CD4-positive, alpha-beta T cell treated with Interleukin-6 for 4 hours (primary cell): ENCODE measurements at places on chromosomes 13 and 19.

DNA sequence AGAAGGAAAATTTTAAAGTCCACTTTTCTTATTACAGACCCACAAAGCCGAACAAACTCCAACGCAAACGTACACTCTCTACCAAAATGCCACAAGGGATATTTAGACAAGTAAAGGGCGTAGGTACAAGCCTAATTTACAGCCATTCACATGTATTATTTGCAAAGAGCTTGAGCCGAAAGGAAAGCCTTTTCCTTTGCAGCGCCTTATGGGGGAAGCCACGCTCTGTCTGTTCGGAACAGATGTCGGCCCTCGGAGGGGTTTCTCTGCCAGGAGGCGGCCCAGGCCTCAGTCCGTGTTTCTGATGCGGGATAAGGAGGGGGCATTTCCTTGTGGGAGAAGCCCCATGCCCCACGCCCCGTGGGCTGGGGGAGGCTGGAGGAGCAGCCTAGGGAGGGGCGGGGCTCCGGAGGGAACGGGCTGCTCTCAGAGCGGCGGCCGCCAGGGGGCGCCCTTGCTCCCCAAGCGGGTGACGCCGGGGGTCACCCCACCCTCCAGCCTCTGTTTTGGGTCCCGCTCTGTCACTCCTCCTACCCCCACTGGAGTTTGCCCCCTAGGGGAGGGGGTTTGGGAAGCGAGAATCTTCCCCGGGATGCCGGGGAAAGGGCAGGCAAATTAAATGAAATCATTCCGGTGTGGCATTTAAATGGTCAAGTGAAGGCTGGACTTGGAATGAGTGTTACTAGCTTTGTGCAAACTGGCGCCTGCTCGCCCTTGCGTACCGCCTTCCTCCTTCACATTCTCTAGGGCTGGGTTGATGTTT is 2.9 kb downstream of the HTR2A start:
- DNase-seq: peak; percentile 70

- DNase-seq: no peak
Observed at GRCh38 chr19:38690832-38691231, 43.4 kb downstream of the ACTN4 start.

DNA sequence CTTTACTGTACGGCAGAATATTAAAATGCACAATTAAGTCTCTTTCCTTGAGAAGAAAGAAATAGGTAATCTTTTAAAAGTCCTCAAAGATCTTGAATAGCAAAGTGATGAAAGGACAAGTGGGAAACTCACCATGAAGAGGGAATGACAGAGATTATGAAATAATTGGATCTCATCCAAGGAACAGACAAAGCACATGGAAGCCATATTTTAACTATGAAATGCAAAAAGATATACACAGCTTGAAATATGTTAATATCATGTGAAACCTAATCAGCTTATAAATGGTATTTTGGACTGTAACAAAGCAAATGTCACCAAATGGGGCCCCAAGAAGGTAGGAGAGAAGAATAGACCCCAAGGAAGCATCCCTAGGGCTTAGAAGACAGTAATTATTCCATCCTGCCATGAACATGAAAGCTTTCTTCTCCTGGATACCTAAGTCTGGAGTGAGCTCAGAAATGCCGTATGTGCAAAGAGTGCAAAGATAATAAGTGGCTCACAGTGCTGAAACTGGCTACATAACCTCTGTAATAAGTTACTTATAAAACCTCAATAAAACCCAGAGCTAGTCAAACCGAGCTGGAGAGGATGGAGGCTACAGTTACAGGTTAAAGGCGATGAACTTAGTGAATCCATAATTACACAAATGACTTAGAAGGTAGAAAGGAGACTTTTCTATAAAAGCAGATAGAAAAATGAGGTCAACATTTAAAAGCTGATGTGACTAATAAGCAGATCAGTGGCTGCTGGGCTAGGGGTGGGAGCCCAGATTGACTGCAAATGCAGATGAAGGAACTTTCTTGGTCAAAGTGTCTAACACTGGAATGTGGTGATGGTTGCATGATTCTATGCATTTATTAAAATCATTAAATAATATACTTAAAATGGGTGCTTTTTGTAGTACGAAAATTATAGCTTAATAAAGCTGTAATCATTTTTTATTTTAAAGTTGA is 34.4 kb downstream of the DCLK1 start:
- DNase-seq: no peak

DNA sequence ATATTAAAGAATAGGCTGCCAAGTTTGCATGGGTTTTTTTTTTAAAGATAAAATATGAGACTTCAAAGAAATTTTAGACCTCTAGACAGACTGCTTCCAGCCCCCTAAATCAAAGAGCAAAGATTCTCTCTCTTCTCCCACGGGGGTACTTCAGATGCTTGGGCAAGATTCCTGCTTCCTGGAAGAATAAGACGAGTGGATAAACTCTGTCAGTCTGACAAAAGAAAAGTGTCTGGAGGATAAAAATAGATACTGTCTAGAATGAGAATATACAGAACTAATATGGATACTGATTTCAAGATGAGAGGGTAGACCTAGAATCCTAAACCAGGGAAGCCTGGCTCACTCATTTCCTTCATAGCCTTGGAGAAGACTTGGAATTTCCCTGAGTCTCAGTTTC is 435.1 kb downstream of the FOXO1 start:
- DNase-seq: no peak

DNA sequence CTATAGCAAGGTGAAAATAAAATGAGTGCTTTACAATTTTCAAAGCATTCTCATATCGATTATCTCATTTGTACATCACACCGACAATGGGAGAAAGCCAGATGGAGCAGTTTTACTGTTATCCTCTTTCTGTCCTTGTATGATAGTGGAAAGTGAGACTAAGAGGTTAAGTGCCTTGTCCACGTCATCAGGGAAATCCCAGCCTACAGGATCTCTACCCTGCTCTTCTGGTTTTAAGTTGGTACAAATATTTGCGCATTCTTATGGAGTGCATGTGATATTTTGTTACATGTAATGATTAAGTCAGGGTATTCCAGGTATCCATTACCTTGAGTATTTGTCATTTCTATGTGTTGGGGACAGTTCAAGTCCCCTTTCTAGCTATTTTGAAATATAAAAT is 12.4 kb upstream of the ENOX1 start:
- DNase-seq: no peak

DNA sequence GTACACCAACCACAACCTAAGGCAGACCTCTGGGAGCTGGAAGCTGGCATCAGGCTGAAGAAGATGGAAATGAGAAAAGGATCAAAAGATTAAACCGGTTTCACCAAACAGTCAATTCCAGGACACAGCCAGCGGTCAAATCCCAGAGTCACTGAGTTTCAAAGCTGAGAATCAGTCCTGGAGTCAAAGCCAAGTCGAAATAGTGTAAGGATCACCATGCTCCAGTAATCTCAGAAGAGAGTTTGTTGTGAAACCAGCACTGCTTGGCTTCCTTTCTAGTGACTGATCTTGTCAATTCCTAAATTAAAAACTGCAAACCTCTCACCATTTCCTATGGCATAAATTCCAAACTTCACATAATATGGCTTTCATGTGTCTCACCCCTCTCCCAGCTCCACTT is 198.8 kb downstream of the GPC6 start:
- no peak for DNase-seq

- DNase-seq: no peak
Observed at GRCh38 chr13:30256713-30257467, 50.5 kb downstream of the KATNAL1 start.

- DNase-seq: no peak
Observed at GRCh38 chr13:53058065-53058679, 29.6 kb downstream of the OLFM4 start.

DNA sequence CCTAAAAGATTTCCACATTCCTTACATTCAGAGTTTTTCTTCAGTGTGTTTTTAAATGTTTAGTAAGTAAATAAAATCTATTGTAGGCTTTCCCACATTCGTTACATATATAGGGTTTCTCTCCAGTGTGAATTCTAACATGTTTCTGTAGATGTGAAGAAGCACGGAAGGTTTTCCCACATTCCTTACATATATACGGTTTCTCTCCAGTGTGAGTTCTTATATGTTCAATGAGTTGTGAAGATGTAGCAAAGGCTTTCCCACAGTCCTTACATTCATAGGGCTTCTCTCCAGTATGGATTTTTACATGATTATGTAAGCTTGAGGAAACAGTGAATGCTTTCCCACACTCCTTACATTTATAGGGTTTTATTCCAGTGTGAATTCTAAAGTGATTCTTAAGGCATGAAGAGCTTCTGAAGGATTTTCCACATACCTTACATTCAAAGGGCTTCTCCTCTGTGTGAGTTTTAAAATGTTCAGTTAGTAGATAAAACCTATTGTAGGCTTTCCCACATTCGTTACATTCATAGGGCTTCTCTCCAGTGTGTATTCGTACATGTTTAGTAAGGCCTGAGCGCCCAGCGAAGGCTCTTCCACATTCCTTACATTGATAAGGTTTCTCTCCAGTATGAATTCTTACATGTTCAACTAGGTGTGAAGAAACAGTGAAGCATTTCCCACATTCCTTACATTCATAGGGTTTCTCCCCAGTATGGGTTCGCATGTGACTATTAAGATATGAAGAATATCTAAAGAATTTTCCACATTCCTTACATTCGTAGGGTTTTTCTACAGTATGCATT is 18.2 kb downstream of the ZNF121 start:
- no peak for DNase-seq

- no peak for DNase-seq
Observed at GRCh38 chr13:25679159-25679558, 307.4 kb downstream of the ATP8A2 start.

- no peak for DNase-seq
Observed at GRCh38 chr13:35593651-35594050, 117.2 kb upstream of the MAB21L1 start.

DNA sequence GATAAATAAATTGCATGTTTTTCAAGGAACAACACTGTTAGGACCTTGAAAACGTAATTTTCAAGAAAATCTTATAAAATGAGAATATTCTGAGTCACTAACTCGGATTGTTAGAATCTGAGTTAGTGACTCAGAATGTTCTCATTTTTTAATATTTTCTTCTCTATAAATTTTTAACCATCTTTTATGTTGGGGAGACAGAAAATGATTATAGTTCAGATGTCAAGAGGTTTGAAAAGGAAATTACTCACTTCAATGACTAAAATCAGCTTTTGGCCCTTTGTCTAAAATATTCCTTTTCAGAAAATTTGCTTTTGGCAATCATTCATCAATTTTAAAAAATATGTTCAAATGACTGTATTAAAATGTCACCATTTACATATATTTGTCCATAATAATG is 264.2 kb upstream of the EDNRB start:
- DNase-seq: no peak

GRCh38 chr13:35598790-35599369 is 122.4 kb upstream of the MAB21L1 start:
- DNase-seq: no peak

DNA sequence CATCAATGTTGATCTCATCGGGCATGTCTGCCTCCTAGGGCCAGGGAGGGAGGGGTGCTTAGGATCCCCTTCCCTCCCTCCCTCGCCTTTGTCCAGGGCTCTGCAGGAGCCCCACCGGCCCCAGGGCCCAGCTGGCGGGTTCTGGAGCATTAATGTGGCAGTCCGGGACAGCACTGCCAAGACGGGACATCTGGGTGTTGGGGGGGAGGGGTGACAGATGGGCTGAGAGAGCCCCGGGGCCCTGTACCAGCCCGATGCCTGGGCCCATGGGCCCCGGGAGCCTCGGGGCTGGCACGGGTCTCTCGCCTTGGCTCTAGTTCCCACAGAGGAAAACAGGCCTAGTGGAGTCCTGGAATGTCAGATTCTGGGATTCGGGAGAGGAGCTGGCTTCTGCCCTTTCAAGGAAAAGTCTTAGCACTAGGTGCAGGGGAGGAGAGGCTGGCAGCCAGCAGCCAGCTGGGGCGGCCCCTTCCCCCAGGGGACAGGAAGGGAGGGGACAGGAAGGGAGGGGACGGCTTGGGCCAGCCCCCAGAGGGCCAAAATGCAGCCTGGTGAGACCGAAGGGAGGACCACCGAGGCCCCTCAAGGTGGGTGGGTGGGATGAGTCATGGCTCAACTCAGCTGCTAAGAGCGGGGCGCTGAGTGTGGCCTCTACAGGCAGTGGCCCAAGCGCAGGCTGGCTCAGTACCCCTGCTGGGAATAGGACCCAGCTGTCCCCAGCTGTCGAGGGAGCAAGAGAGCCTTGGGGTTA is 3.1 kb downstream of the PPP1R14A start:
- no peak for DNase-seq

- DNase-seq: no peak
Observed at GRCh38 chr13:43200736-43201135, 177.3 kb downstream of the DNAJC15 start.

DNA sequence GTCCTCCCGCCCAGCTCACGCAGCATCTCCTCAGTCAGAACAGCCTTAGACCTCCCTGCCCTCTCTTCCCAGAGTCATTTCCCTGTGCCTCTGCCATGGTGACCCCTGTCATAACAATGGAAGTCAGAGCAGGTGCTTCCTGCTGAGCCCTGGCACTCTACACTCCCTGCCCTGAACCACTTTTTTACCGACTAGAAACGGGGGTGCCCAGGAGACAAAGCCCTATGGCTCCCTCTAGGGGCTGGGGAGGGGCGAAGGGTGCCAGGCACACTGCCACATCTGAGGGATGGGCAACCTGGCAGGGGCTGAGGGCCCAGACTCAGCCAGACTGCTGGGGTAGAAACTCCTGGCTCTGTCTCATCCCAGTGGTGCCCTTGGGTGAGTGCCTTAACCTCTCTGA is 16.4 kb downstream of the ZNF574 start:
- DNase-seq: peak; percentile 56

DNA sequence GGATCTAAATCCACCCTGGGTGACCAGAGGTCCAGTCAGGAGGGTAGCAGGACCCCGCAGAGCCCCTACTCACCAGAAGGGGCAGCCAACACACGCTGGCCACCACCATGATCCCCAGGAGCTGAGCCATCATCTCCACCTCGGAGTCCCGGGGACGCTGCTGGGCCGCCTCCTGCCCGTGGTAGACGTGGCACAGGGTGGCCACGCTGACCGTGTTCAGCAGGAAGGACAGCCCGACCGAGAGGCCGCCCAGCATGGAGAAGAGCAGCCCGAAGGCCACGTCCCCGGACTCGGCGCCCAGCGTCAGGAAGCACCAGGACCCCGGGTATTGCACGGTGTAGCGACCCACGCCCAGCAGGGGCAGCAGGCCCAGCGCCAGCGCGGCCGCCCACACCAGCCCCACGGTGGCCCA is 6.9 kb downstream of the TBXA2R start:
- no peak for DNase-seq

- DNase-seq: no peak
Observed at GRCh38 chr19:32041681-32042292, 303.6 kb upstream of the ZNF507 start.

- DNase-seq: no peak
Observed at GRCh38 chr13:63501702-63502101, 2086.1 kb upstream of the PCDH20 start.
